ENCODE measurements at places on chromosomes 6 and 20.

- DNase-seq, result no peak
Measured at GRCh38 chr6:110492584-110492983, 16.2 kb upstream of the SLC22A16 start.

- DNase-seq, result no peak
Measured at GRCh38 chr20:39568109-39568508, 606.0 kb downstream of the DHX35 start.

DNA sequence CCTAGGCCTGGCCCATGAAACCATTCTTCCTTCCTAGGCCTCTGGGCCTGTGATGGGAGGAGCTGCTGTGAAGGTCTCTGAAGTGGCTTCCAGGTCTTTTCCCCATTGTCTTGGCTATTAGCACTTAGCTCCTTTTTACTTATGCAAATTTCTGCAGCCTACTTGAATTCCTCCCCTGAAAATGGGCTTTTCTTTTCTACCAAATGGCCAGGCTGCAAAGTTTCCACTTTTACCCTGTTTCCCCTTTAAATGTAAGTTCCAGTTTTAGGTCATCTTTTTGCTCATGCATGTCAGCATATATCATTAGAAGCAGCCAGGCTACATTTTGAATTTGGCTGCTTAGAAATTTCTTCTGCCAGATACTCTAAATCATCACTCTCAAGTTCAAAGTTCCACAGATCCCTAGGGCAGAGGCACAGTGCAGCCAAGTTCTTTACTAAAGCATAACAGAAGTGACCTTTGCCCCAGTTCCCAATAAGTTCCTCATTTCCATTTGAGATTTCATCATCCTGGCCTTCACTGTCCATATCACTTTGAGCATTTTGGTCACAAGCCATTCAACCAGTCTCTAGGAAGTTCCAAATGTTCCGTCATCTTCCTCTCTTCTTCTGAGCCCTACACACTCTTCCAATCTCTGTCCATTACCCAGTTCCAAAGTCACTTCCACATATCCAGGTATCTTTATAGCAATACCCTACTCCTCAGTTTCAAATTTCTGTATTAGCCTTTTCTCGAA lies 71.9 kb downstream of the TBC1D7 start:
- no peak for DNase-seq

DNA sequence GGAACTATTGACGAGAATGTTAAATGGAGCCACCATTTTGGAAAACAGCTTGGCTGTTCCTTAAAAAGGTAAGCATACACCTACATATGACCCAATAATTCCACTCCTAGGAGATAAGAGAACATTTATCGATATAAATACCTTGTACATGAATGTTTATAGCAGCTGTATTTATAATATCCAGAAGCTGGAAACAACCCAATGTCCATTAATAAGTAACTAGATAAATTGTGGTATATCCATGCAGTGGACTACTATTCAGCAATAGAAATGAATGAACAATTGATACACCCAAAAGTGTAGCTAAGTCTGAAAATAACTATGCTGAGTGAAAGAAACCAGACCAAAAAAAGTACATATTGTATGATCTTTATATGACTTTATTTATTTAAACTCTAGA lies 42.2 kb upstream of the ADIG start:
- no peak for DNase-seq

GRCh38 chr6:36633915-36634314 lies 39.8 kb downstream of the SRSF3 start:
- DNase-seq, result no peak

- DNase-seq, result no peak
Measured at GRCh38 chr6:108995296-108995695, 99.3 kb downstream of the SESN1 start.

DNA sequence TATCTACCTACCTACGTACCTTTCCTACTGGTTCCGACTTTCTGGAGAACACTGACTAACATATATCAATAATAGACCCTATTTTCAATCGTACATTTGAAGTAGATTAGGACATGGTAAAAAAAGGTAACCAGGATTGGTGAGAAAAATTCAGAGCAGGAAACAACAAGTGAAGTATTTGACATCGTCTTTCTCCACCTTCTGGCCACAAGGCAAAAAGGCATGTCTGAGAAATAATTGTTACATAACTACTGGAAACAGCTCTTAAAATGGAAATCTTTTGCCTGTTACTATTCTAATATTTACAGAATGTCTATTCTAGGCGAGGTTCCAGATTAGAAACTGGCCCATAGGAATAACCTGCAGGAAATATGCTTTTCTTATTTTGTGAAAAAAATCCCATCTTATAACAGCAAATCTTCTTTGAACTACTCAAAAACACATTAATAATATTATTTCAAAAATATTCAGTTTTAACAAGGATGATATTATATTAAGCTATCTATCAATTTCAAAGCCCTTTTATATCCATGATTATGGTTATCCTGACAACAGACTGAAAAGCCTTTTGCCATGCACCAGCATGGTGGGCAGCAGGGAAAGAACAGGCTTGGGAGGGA lies 80.8 kb downstream of the RCAN2 start:
- DNase-seq, result peak; percentile 65

- DNase-seq, result no peak
Measured at GRCh38 chr20:45340951-45341350, 7.3 kb downstream of the SDC4 start.

- peak; percentile 94 for DNase-seq
Measured at GRCh38 chr20:32357869-32358631, at the start of gene ASXL1. Gene ASXL1 (plus strand): TSS chr20:32358331. CDS start chr20:32358776, 445 bp downstream.

DNA sequence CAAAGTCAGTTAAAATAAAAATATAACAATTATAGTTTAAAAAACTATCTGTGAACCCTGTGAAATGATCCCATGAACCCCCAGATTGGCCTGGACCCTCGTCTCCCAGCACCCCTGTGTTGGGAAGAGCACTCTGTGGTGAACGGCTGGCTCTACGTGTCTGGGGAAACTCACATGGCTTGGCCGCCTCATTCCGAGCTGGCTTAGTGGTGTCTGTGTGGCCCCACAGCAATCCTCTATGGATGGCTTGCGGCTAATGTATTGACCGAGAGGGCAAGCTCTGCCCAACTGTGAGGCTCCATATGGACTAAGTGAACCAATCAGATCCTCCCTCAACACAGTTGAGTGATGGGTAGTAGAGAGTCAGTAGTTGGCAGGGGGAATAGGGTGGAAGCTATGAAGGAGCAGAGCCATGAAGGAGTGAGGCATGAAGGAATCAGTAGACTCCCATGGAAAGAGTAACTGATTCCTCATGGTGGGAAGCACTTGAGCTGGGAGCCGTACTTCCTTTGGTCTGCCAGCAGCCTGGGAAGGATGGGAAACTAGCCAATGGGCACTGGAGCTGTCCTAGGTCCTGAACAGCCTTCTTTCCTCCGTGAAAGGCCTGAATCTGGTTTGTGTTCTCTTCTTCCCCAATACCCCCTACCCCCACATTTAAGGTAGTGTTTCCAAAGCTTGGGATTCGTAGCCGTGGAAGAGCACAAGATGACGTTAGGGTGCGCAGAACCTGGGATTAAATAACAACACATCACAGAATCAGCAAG lies 21.6 kb upstream of the ZNF831 start:
- no peak for DNase-seq

- DNase-seq, result no peak
Measured at GRCh38 chr20:7637184-7637583, 303.1 kb downstream of the HAO1 start.

DNA sequence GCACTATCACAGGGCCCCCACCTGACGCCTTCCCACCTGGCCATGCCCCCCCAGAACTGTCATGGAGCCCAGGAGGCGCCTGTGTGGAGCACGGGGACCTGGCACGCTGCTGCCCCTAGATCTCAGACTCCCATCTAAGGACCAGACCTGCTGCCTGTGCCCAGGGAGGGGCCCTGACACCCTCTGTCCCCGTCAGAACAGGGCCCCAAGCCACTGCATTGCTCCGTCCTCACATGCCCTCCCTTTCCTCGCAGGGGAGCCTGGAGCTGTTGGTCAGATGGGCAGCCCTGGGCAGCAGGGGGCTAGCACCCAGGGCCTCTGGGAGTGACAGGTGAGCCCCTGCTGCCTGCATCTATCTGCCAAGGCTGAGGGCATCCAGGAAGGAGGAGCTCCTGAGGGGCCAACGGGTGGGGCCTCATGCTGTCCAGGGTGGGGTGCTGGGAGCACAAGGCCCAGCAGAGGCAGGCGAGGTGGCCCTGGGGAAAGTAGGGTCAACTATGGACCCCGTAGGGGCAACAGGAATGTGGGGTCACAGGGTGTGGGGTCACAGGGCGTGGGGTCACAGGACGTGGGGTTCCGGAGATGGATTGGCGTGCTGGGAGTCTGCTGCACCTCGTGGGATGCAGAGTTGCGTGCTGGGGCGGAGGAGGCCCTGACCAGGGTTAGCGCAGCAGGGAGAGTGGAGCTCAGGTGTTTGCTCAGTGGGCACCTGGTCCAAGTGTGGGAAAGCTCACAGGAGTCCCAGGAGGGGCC lies 31.6 kb downstream of the CHRNA4 start:
- DNase-seq, result no peak

GRCh38 chr20:50504231-50504823 lies 5.9 kb upstream of the PTPN1 start:
- DNase-seq, result no peak

DNA sequence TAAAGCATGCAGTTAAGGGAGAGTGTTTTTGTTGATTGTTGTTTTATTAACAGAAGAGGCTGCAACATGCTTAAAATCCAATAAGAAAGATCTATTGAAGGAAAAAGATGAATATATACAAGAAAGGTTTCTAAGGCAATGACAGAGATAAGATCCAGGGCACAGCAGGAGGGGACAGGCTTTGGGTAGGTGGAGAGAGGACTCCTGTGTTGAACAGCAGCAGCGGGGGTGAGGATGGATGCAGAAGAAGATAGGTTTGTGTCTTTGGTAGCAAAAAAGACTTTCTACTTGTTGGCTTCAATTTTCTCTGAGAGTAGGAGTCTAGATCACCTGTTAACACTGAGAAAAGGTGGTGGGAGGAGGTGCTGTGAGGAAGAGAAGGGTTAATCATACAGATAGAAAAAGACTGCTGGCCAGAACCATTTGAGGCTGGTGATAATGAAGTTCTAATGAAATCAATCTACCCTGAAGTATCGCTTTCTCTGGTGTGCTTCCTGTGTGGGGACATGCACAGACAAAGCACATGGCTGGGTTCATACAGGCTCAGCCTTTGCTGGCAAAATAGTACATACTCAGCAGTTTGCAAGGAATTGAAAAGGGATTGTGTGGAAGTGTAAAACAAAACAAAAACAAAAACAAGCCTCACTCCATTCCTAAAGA lies 17.2 kb upstream of the DST start:
- no peak for DNase-seq

- no peak for DNase-seq
Measured at GRCh38 chr6:144688713-144689112, 403.6 kb downstream of the UTRN start.

- DNase-seq, result no peak
Measured at GRCh38 chr6:147654103-147654845, 145.8 kb downstream of the SAMD5 start.

- no peak for DNase-seq
Measured at GRCh38 chr20:35515949-35516645, 13.4 kb downstream of the C20orf173 start.

DNA sequence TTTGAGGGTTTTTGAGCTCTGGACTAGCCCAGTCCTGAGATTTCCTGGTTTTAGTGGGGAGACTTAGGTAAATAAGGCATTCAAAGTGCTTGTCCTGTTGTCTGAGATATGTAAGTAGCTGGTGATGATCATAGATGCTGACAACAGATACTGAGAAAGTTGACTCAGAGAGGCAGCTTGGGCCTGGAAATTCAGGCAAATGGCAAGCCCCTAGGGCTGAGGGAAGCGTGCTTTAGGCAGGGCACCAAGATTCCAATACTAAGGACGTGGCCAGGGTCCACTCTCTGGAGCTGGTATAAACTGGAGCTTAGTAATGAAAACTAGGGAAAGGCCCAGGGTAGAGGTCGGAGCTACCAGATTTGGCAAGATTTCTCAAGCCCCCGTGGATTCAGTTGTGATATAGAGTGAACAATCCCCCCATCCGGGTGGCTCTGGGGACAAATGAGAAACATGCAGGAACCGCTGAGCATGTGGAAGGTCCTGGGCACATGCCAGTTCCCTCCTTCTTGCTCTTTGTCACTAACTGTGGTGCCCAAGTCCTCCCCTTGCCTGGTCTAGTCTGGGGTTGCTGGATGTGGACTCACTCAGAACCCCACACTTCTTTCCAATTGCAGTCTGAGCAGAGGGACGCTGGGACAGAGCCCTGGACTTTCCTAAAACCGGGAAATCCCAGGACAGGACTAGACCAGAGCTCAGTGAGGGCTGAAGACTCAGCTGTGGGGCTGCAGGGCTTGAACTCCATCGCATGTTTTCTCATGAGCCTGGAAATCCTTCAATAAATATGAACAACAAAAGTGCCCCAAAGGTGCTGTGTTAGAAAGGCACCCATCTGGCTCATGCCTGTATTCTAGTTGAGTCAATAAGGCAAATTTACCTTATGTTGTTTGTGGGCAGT lies 10.3 kb downstream of the SLC22A3 start:
- DNase-seq, result no peak

DNA sequence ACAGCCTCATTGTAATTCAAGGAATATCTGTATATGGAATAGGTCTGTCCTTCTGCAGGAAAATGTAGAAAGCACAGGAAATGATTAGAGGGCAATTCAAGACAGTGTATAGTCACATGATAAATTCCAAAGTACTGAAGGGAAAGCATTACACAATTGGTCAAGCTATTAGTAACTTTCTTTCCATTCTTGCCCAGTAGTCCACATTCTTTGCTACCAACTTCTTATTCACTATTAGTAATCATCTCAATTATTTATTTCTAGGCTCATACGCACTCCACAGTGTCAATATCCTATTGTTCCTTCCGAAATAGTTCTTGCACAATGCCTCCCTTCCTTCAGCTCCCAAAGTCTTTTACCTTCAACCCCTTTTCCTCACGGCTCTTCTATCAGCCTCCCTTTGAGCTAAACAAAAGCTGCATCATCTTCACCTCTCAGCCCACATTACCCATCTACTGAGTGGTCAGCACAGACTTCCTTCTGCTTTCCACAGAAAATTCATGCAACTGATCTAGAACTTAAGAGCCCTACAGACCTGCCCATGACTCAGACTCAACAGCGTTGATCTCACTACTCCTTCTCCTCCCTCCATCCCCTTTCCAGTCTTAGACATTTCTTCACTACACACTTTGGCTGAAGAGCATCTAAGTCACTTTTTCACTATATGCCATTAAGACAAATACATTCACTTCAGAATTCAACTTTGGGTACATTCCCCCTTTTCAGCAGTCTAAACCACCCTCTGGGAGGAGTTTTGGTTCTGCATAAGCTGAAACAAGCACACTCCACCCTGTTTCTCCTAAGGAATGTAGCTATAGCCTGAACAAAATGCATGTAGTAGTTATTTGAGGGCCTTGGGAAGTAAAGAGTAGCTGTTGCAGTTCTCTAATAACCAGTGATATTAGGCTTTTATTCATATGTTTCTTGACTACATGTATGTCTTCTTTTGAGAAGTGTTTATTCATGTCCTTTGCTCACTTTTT lies 157.9 kb downstream of the KIF16B start:
- no peak for DNase-seq

GRCh38 chr20:50221501-50222308 lies 31.1 kb downstream of the CEBPB start:
- no peak for DNase-seq

Data from naive thymus-derived CD8-positive, alpha-beta T cell (primary cell).